NCI-H1092 (cell line): ENCODE measurements at places on chromosomes 5 and 9.
A peak's percentile ranks its signal among the peaks of the same experiment; 100 is the strongest.

DNA sequence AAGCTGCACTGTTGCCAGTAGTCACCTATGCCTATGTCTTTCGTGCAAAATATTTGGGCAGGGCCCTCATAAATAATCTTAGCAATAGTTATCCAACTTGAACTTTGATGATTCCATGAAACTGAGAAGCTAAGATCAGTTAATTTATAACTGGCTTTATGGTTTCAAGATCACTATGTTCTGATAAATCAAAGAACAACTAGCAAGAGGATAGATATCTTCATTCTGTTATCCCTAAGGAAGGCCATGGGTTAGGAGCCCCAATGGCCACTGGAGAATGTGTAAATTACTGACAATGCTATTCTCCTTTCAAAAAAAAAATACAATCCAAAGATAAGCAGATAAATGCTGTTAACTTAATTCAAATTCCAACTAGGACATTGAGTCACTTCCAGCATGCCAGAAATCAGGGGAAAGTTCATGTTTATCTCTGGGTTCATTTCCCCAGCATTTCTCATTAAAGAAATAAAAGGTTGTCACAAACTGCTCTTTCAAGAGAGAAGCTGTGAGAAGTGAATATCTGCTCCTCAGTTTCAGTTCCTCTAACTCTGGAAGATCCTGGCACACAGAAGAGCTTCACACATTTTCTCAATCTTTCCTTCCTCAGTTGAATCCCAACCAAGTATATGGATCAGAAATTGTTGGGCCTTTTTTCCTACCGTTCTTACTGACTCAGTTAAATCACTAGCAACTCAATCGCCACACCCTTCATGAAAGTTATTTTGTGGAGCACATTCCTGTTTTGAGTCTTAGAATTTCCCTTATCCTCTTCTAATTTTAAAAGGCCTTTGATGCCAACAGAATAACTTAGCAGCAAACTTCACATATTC is 59.6 kb upstream of the SLC1A1 start:
- no peak for DNase-seq

- peak; percentile 13 for DNase-seq
These were observed 178.8 kb downstream of the SPOCK1 start for GRCh38 chr5:137320056-137321045.

DNA sequence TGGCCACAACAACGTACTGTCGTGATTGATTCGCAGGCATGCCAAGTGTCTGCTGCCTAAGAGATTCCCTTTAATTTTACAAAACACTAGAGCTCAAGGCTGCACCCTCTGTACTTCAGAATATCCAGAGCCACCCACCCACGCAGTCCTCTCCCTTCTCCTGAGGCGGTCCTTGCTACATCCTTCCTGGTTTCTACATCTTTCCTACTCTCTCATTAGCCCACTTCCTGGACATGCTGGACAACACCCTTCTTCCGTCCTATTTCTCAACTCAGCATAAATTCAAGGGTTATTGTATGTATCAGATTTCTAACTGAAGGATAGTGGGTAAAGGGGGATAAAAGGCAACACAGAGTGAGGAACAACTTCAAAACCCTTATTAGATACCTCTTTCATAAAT is 148.4 kb upstream of the MAP3K1 start:
- DNase-seq, result no peak

DNA sequence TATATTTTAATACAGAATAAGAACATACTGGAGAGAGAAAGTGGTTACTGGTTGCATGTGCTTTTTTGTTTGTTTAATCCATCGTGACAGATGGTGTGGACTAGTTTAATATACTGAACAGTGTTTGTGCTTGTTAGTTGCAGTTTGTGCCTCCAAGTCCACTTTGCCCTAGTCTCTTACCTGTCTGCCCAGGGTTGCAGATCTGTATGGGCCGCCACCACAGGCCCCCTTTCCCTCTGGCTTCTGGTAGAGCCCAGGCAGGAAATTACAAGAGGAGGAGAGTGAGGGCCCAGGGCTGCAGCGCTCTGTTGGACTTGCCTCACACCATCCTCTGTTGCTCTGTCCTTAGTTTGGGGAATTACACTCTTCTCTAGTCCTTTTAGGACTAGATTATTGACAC is 166.4 kb downstream of the KDM4C start:
- no peak for DNase-seq

GRCh38 chr9:91902475-91903125 is 47.4 kb downstream of the ROR2 start:
- DNase-seq, result no peak

GRCh38 chr5:146589028-146589345 is 73.0 kb upstream of the GPR151 start:
- DNase-seq, result no peak

GRCh38 chr9:6896562-6896961 is 138.8 kb downstream of the KDM4C start:
- no peak for DNase-seq

DNA sequence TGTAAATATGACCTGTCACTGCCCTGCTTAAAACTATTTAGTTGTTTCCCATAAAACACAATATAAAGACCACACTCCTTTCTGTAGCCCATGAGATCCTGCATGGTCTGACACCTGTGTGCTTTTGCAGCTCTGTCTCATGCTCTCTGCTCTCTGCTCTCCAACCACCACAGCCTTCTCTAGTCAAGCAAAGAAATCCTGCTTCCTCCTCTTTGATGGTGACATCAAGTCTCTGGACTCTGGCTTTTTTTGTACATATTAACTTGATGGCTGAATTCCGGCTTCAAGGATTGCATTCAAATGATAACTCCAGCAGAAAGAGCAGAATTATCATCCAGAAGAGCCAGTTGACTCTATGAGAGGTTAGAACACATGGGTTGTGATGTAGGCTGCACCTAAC is 58.2 kb downstream of the CHSY3 start:
- no peak for DNase-seq

DNA sequence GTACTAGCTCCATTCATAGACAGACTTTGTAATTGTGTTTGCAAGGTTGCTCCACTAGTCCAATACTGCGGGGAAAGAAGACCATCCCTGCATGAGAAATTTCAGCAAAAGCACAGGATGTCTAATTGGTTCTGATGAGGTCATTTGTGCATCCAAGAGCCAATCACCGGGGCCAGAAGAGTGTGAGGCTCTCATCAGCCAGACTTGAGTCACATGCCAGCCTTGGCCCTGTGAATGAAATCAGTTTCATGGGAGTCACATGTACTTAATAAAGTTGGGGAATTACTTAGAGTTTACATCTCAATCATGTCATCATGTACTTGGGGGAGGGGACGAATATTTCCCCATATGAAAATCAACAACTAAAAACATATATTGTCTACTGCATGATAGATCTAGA is 1236.0 kb downstream of the MAT2B start:
- DNase-seq, result no peak

- no peak for DNase-seq
These were observed 11.7 kb downstream of the STC2 start for GRCh38 chr5:173316339-173317020.

GRCh38 chr5:22678886-22679285 is 174.3 kb downstream of the CDH12 start:
- DNase-seq, result no peak

- no peak for DNase-seq
These were observed 359.3 kb downstream of the LRRC70 start for GRCh38 chr5:62937661-62938558.

DNA sequence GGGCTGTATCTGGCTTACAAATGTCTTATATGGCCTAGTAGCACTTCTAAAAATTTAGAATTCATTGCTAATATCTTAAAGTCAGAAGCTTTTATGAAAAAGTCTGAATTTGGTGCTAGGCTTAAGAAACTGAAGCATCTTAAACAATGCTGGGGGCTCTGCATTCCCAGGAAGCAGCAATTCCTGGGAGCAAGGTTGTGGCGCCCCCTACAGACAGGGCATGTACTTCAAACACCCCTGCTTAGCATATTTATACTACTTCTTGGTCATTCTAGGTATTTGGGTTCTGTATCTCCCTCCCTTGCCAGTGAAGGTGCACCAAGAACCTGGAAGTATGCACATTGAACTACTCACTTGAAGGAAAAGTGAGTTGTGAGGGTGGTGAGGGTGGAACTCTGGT is 64.6 kb upstream of the GRIA1 start:
- DNase-seq, result no peak

DNA sequence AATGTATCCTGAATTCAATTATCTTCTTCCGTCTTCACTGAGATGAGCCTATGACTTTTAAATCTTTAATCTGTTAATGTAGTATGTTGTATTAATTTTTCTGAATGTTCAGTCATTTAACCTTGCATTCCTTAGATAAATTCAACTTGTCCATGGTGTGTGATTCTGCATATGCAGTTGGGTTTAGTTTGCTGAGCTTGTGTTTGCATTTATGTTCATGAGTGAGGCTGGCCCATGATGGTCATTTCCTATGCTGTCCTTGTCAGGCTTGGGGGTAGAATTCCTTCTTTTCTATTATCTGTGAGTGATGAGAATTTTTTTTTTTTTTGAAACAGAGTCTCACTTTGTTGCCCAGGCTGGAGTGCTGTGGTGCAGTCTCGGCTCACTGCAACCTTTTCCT is 131.8 kb upstream of the COL5A1 start:
- no peak for DNase-seq

DNA sequence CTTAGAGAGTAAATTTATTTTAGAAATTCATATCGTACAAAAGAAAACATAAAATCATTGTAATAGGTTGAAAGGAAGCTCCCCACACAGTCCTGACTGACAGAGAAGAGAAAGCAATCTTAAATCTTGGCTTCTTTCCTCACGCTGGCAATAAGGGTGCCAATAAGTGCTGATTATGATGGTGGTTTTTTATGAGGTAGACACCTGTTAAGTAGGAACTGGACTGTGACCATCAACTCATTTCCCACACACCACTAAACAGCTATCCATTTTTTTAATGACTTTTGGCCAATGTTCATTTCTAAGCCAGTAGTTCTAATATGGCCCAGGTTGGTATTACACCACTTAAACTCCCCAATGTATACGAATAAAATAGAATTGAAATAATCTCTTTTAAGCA is 893.5 kb upstream of the NUDT12 start:
- DNase-seq, result peak; percentile 69

DNA sequence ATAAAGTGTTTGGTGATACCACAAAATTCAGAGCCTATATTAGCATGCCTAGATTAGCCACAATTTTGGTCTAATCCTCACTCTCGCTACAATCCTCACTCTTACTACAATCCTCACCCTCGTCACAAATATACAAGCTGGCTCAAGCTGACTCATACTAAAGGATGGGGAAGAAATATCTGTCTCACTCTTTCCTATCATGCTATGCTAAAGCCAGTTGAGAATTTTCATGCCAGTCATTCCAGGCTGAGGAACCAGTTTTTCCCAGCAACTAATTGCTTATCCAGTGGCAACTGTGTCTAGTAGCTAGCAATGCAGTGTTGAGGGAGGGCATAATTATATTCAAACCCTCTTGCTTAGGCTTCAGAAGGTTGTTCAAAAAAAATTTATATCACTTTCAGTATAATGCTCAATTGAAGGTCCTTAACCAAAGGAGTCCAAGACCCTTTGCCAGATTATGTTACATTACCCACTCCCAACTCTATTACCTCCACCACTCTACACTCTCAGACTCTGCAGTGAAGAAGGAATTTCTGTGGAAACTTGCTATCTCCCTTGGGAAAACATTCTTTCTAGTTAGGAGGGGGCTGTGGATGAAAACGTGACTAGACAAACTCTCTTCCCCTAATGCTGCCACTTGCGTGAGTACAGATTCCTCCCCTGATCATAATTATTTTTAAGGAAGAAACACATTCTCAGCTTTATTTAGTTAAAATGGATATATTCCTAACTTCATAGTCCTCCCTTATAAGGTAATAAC is 810.3 kb upstream of the ACO1 start:
- DNase-seq, result no peak

DNA sequence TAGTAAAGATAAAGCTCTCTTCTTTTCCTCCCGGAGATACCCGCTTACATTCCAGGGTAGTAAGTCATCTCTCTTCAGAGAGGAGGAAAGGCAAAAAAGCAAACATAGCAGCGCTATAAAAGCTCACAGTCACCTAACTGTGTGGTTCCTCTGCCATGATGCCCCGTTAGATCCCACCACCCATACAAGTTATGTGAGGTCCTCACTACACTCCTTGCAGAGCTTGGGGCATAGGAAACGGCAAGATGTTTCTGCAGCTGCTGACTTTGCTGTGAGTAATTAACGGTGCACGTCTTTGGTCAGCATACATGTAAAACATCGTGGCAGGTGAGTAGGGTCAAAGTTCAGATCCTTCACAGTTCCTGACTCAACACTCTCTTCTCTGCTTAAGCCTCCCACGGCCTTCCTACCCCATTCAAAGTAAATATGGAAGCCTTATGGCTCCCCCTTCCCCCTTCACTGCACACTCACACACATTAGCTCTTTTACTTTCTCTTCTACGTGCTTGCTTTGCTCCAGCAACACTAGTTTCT is 218.9 kb downstream of the DIRAS2 start:
- DNase-seq, result no peak

DNA sequence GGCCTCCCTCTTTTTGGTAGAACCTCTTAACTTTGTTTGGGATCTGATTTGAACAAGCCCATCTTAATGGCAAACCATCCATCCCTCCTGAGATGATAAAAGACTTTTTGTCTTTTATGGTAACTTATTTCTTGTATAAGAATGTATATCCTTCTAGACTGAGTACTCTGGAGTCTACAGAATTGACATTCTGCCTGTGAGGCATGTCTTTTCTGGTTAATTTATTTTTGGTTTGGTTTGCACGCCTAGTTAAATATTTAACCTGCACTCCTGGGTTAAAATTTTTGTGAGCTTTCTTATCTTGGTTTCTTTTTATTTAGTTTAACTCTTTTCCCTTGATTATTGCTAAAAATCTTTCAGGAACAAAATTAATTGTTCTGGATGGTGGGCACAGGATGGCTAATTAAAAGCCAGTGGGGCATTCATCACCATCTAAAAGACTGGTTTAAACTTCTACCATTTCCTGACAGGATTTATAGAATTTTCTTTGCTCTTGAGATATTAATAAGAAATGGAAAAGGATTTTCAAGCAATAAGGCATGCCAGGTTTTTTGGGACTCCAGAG is 50.3 kb downstream of the PHAX start:
- DNase-seq, result no peak

DNA sequence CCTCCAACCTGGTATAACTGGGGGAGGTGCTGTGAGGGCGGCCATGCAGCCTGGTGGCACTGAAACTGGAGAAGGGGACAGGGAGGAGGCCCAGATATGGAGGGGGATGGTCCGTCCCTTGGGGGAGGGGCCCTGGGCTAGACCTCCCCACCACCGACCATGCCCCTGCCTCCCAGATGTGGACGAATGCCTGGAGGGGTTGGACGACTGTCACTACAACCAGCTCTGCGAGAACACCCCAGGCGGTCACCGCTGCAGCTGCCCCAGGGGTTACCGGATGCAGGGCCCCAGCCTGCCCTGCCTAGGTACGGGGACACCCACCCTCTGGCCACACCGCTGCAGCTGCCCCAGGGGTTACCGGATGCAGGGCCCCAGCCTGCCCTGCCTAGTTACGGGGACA is 15.4 kb upstream of the ASS1 start:
- no peak for DNase-seq

GRCh38 chr5:152140347-152140746 is 215.7 kb upstream of the GLRA1 start:
- DNase-seq, result no peak

- DNase-seq, result no peak
These were observed 87.6 kb upstream of the RPS23 start for GRCh38 chr5:82365744-82366228.

GRCh38 chr9:134626571-134627416 is 14.8 kb upstream of the COL5A1 start:
- no peak for DNase-seq

- DNase-seq, result no peak
These were observed 39.5 kb upstream of the GOLGA1 start for GRCh38 chr9:124980431-124980830.
